CD4-positive, alpha-beta T cell treated with Interleukin-1 beta for 1 hour (primary cell): ENCODE measurements at places on chromosomes 16 and 17.

DNA sequence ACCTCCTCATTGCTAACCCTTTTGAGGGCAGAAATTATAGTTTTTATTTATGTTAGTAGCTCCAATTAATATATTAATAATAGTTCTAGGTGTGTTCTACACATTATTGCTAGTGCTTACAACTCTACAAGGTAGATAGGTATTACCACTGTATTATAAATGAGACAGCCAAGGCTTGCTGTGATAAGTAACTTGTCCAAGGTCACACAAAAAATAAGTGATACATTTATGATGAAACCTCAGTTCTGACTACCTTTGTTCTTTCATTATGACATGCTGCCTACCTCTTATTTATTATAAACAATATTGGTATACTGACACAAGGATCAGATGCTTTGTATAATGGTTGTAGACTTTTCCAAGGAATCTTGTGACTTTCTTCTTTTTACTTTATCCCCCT is 41.2 kb downstream of the NFAT5 start:
- DNase-seq = no peak

DNA sequence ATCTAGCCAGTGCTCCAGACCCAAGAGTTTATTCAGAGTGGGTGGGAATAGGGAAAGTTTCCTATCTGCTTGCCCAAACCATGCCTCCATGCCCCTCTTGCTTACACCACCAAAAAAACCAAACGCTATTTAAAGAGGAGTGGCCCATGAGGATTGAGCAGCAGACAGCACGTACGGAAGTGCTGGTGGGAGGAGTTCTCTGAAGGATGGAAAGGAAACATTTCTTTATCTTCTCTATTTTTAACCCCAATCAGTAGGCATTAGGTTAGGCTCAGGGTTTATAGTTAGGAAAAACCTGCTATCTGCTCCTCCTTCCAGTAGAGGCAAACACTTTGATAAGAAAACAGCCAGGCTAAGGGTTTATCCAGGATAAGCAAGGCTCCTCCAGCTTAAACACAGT is 235.3 kb downstream of the ZFHX3 start:
- no peak for DNase-seq

DNA sequence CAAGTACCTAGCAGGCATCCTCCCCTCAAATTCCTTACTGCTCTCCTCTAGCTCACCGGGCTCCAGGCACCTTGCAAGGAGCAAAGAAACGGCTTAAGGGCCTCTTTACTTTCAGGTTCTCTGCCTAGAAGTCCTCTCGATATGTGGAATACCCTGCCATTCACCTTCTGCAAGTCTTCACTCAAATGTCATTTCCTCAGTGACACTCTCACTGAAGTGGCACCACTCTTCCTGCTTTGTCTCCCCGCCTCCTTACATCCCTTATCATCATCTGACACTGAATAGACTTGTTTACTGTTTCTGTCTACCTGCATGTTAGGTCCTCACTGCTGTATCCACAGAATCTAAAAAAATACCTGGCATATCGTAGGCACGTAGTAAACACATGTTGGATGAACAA is 947 bp downstream of the SLC7A6OS start:
- DNase-seq = no peak

DNA sequence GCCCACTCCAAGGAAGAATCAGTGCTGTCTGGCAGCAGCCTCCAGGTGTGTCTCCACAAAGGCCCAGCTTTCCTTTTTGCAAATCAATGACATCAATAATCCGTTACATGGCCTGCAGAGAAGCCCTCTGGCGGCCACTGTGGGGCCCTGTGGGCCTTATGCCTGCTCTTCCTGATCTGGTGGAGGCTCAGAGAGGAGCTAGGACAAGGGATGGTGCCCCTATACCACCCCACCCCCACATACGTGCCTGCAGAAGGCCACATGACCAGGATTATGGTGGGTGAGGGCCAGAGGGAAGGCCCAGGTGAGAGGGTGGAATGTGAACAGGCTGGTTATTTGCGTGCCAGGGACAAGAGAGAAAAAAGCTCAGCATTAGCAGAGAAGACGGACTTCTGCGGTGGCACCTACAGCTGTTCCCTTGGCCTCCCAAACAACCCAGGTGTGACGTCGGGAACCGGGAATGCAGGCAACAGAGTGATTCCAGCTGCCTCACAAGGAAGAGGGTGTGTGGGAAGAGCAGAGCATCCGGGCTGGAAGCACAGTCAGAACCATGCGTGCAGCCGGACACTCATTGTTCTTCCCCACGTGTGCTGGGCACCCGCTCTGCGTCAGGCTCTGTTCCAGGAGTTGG is 22.5 kb downstream of the EIF4A3 start:
- DNase-seq = no peak

DNA sequence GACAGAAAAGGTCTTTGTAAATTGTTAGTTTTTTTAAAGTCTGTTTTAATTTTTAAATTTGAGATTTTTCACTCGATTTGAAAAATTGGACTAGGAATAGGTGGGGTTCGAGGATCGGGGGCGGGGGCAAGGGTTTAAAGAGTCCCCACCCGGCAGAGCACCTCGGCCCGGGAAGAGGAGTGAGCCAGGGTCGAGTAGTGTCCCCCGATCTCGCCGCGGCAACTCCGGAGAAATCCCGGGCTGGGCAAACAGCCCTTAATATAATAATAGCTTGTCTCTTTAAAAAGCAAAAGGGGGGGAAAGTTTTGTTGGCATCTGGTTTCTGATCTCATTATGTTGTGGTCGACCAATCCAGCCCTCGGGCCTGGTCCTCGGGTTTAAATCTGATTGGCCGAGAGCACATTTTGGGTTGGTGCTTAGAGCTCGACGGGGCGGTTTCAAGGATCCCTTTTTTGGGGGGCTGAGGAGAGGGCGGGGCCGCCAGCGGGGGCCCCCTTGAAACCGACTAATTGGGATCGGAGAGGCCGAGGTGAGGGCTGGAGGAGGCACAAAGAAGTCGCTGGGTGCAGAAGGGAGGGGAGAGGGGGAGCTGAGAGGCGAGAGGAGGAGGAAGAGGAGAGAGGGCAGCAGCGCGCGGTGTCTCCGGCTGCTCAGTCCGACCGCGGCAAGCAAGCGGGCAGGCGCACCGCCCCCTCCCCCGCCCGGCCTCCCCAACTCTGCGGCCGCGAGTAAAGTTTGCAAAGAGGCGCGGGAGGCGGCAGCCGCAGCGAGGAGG is at the start of gene FZD2:
Gene FZD2, plus strand, starts transcription at position 653 of the 775 bp plus-strand sequence. CDS start 205 bp downstream, outside the sequence.
- DNase-seq = peak; percentile 76

- DNase-seq = peak; percentile 77
Measured at GRCh38 chr17:68296217-68297191, 5.2 kb downstream of the ARSG start.

DNA sequence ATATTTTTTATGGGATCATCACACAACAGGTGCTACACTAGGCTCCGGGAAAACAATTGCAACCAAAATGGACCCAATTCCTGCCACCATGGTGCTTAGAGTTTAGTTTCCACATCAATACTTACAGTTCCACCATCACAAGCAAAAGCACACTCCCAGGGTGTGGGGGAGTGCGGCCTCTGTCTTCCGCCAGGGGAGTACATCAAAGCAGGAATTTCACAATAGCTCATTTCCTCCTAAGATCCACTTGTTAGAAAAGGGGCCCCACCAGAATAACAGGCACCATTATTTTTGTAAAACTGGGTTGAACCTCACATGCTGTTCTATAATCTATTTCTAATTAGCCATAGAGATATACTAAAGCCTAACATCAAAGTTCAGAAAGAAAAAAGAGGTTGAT is 44.3 kb upstream of the PSMD7 start:
- DNase-seq = no peak

GRCh38 chr16:84557059-84557458 is 52.6 kb upstream of the MEAK7 start:
- DNase-seq = no peak

- no peak for DNase-seq
Measured at GRCh38 chr16:50933262-50933661, 191.4 kb downstream of the CYLD start.

DNA sequence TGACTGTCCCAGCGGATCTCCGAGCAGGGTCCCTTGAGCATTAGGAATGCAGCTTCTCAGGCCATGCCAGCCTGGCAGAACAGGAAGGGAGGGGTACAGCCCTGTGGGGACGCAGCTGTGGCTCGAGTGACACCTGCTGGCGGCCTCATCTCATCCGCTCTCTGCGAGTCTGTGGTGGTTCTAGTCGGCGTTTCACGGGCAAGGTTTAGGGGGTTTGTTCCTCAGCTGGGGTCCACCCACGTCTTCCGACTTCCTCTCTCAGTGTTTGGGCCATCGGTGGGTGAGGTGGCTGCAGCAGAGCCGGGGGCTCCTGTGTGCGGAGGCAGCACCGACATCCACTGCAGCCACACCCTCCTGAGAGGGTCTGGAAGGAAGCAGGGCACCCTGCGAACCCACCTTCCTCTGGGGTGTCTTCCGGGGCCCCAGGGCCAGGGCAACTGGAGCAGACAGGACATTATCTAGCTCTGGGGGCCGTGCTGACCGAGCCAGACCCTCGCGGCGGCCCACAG is 33.3 kb downstream of the JPH3 start:
- peak; percentile 65 for DNase-seq

- DNase-seq = no peak
Measured at GRCh38 chr17:2062571-2063183, 7.8 kb downstream of the HIC1 start.

DNA sequence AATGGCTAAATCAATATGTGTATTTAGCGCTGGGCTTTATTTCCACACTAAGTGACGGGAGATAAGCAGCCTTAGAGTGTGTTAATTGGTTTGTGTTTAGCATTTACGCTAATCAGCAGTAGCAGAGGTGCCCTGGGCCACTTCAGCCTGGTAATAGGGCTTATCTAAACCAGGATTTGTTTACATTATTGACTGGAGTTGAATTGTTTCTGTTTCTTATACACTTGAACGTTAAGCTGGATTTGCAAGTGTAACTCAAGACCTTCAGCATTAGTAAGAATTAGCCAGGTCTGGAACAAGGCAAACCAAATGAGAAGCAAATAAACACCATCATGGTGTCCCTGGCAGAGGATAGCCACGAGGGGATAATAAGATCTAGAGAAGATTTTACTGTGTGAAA is 313.6 kb downstream of the HS3ST4 start:
- DNase-seq = no peak

DNA sequence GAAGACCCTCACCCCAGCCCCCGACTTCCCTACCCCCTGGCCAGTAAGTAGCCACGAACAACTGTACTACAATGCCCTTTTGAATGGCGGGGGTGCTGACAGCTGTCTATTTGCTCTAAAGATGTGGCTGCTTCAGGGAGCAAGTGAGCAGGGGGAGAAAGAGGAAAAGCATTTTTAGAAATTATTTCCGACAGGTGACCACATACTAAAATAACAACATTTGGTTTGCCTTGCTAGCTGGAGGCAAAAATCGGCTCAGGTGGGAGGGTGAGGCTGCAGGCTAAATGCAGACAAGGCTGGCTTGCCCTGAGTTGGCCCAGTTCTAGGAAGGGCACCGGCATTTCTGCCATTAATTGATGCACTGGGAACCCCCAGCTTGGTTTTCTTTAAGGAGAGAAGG is 188.5 kb downstream of the XYLT1 start:
- no peak for DNase-seq

DNA sequence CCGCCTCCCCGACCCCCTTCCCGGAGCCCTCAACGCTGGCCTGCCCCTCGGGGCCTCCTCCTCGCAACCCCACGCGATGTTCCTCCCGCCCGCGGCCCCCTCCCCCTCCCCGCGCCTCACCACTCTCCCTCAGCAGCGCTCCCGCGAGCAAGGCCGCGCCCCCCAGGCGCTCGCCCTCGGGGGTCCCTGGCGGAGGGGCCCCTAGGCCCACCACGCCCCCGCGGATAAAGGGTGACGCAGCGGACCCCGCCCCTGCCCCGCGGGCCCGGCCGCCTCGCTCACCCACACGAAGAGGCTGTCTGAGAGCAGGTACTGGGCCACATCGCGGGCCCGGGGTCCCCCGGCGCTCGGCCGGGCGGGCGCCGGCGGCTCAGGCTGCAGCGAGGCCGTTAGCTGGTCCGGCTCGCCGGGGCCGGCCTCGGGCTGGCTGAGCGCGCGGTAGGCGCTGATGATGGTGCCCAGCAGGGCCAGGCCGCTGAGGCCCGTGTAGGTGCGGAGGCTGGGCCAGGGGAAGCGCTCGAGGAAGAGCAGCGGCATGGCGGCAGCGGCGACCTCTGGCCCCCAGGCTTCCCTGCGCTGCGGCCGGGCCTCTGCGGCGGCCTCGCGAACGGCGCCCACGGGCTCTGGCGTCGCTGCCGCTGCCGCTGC is 430 bp downstream of the AMFR start:
- DNase-seq = peak; percentile 31

DNA sequence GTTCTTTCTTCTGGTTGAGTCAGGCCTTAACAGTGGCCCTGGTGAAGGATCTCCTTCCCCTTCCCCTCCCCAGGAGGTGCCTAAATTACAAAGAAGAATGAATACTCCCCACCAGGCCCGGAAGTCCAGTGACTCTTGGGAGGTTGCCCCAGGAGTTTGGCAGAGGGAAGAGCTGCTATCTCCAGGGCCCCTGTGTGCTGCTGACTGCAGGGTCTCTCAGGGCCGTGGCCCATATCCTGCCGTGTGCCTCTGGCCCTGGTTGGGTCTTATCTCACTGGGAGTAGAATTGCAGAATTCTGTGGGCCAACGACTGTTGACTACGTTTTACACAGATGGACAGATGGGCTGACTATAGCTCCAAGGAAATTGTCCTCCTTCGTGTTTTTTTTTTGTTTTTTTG is 28.0 kb downstream of the AKAP1 start:
- no peak for DNase-seq

DNA sequence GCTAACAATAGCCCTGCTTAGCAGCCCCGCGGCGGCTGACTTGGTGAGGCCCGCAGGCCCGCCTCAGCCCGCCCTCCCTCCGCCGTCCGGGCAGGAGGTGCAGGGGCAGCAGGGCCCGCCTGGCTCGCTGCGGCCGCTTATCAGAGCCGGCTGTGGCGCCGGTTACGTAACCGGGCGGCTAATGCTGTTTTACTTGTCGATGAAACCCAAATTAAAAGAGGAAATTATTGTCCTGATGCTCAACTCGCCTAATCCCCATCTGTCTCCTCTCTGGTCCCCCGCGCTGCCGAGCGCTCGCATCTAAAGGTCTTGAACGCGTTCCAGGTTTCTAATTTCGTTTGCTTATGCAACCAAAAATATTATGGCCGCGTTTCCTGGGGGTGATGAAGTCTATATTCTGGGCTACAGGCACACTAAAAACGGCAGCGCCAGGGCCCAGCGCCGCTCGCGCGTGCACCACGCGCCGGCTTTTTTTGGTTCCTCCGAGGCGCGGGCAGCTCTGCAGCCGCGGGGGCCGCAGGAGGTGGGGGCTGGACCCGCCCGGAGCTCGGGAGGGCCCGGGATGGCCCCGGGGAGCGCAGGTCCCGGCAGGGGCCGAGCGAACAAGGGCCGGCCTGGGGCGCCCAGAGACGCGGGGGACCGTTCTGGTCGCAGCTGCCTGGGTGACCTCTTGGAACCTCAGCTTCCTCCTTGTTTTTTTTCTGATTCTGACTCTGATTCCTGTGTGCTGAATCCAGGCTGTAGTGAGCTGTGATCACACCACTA is 65.2 kb upstream of the TOB1 start:
- DNase-seq = peak; percentile 56

DNA sequence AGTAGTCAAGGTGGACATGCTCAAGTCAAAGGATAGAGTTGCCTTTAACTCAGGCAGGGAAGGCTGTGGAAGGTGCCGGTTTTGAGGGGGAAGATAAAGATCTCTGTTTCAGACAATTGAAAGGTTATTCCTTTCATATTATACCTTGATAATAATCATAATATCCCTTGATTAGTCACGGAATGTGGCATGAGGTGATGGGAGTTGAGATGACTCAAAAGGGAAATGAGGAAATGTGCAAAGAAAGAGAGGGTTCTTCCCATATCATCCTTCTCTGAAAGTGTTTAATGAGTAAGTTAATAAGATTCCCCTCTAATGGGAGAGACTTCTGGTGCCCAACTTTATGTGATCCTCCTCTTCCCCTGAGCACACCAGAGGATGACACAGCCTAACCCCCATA is 43.1 kb upstream of the HS3ST2 start:
- DNase-seq = no peak
